ENCODE measurements at places on chromosomes 6 and 20.

DNA sequence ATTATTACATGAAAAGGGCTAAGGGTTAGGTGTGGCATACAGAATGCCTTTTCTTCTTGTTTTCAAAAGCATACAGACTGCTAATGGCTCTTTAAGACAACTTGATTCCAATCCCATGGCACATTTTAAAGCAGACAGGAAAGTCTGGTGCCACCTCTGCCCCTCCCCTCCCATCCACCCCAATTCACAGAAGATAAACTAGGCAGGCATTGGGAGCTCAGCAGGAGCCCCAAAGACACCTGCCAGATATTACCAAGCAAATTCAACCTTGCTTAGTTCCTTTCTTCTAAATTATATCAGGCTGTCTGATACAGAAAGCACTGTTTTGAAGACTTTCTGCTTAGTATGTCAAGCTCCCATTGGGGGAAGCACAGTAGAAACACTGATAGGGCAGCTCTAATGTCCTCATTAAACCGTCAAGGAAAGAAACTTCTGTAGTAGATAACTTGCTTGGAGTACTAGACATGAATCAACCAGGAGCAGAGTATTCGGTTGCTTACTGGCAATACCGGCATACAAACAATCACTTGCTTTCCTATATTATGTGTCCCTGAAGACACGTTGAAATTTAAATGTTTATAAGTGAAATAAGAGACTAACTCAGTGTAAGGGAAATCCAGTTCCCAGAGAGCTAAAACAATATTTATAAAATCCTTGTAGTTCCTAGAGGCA lies 13.0 kb downstream of the SESN1 start:
- DNase-seq: no peak
- H3K4me1 ChIP-seq: no peaks in the 10 kb centered on the region
- H3K27me3 ChIP-seq: no peaks in the 10 kb centered on the region
- no peaks in the 10 kb centered on the region for H3K36me3 ChIP-seq
- no peak overlapping the region for H3K27ac ChIP-seq

DNA sequence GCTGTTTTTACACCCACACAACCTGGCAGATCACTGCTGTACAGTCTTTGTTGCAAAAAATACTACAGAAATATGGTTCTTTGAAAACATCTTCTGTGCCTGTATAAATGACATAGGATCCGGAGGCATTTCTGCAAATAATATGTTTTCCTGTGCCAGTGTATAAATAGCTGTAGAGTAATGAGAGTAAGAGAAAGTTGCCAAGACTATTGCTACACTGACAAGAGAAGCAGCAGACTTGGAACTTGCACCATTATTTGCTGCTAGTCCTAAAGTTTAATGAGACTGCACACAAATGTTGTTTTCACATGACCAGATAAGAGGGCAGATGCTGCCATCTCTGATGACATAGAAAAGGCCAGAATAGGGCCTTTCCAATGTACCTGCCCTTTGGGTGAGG lies 50.0 kb upstream of the DTNBP1 start:
- no peak overlapping the region for H3K27ac ChIP-seq
- H3K27me3 ChIP-seq: peaks cover 5% of the 10 kb centered on the region
- H3K4me3 ChIP-seq: no peak overlapping the region
- DNase-seq: no peak

- no peak overlapping the region for H3K27ac ChIP-seq
- H3K4me1 ChIP-seq: no peaks in the 10 kb centered on the region
- no peaks in the 10 kb centered on the region for H3K36me3 ChIP-seq
- no peak overlapping the region for H3K4me3 ChIP-seq
- no peaks in the 10 kb centered on the region for H3K27me3 ChIP-seq
These were observed 68.9 kb downstream of the ZNF217 start for GRCh38 chr20:53524589-53525312.

DNA sequence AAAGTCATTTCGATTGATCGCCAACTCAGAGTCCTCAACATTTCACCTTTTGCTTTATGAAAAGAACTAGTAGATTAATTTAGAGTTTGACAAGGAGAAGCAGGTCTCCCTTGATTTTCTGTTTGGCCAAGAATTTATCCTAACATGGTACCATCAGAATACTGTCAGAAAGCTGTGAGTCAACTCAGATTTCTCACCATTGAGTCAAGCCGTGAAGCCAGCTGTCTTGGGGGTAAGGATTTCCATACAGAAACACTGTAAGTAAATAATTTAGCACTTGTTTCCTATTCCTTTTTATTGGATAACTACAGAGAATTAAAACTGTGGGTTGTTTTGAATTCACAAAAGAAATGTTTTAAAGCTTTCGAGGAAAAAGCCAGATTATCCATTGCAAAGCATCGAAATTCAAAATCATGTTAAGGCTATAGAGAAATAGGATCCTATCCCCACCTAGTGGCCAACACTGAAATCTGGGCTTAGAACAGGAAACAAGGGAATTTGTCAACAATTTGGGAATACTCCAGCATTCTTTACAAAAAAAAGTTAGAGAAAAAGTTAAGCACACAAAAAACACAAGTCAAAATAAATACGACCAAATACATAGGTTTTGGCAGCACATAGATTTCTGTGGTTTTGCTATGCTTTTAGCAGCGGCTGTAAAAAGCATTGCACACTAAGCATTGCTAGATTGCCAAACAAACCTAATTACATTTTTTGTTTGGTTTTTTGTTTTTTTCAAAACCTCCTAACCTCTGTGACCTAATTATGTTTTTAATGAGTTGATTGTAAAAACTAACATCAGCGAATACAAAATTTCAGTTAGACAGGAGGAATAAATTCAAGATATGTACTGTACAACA lies 44.2 kb downstream of the COL11A2 start:
- H3K36me3 ChIP-seq: no peaks in the 10 kb centered on the region
- H3K4me3 ChIP-seq: no peak overlapping the region
- H3K27ac ChIP-seq: no peak overlapping the region
- no peaks in the 10 kb centered on the region for H3K4me1 ChIP-seq
- peaks cover 20% of the 10 kb centered on the region for H3K27me3 ChIP-seq
- DNase-seq: no peak

DNA sequence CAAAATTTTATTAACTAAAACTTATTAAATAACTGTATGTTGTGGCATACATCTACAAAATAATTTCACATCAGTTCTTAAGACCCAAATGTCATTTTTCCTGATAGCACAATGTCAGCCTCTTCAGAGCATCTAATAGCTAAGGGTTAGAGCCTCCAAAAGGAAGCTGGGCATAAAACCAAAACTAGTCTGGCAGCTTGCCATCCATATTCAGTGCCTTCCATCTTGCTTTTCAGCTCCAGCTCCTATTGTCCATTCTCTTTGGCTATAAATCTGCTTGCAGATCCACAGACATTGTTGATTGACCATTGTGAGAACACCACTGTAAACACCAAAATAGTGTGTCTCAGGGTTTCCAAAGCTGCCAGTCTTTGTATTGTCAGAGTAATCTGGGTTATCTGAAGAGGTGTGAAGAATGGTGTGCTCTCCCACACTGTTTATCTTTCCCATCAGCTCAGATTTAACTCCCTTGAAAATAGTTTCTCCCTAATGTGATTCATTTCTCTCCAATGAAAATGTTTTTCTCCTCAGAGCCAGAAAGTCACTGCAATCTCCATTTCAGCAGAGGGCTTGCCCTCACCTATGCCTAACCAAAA lies 154.8 kb upstream of the KCNQ5 start:
- DNase-seq: no peak
- H3K4me3 ChIP-seq: no peak overlapping the region
- no peak overlapping the region for H3K27ac ChIP-seq
- H3K4me1 ChIP-seq: peaks cover 1% of the 10 kb centered on the region
- no peaks in the 10 kb centered on the region for H3K36me3 ChIP-seq

- H3K4me1 ChIP-seq: peaks cover 16% of the 10 kb centered on the region
- no peak overlapping the region for H3K4me3 ChIP-seq
- H3K27ac ChIP-seq: no peak overlapping the region
- H3K36me3 ChIP-seq: no peaks in the 10 kb centered on the region
- H3K27me3 ChIP-seq: peaks cover 54% of the 10 kb centered on the region
- DNase-seq: no peak
These were observed 9.7 kb upstream of the GCNT2 start for GRCh38 chr6:10511477-10511876.

GRCh38 chr6:135281227-135281626 lies 100.1 kb downstream of the MYB start:
- no peak overlapping the region for H3K27ac ChIP-seq
- no peaks in the 10 kb centered on the region for H3K4me1 ChIP-seq
- H3K4me3 ChIP-seq: no peak overlapping the region

- no peaks in the 10 kb centered on the region for H3K27me3 ChIP-seq
- no peaks in the 10 kb centered on the region for H3K4me1 ChIP-seq
- peaks cover 2% of the 10 kb centered on the region for H3K36me3 ChIP-seq
- H3K27ac ChIP-seq: no peak overlapping the region
- no peak for DNase-seq
These were observed 122.6 kb downstream of the OPRM1 start for GRCh38 chr6:154161689-154162088.

DNA sequence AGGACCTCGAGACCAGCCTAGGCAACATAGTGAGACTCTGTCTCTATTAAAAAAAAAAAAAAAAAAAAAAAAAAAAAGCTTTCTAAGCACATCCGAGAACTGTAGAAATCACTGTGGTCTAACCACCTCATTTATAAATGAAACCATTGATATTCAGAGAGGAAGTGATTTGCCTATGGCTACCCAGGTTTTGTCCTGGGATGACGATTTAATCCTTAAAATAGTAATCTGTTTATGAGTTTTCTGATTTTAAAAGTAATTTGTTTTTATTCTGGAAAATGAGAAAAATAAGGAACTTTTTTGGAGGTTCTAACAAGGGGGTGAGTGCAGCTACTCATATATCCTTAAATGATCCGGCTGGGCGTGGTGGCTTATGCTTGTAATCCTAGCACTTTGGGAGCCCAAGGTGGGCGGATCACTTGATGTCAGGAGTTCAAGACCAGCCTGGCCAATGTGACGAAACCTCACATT lies 6.5 kb upstream of the BTN3A2 start:
- H3K27ac ChIP-seq: no peak overlapping the region
- no peaks in the 10 kb centered on the region for H3K27me3 ChIP-seq
- no peak for DNase-seq
- H3K4me1 ChIP-seq: peaks cover 2% of the 10 kb centered on the region
- H3K36me3 ChIP-seq: no peaks in the 10 kb centered on the region

- H3K27ac ChIP-seq: peak overlapping the region; percentile 92
- H3K27me3 ChIP-seq: no peaks in the 10 kb centered on the region
- H3K4me3 ChIP-seq: no peak overlapping the region
These were observed 29.8 kb downstream of the SYNJ2 start for GRCh38 chr6:158011478-158011920.

- no peak overlapping the region for H3K27ac ChIP-seq
- H3K4me1 ChIP-seq: peaks cover 6% of the 10 kb centered on the region
- DNase-seq: no peak
- no peaks in the 10 kb centered on the region for H3K36me3 ChIP-seq
- H3K27me3 ChIP-seq: no peaks in the 10 kb centered on the region
These were observed 9.3 kb upstream of the CALHM6 start for GRCh38 chr6:116451916-116452315.

- H3K27me3 ChIP-seq: peaks cover 28% of the 10 kb centered on the region
- H3K27ac ChIP-seq: no peak overlapping the region
- H3K4me1 ChIP-seq: peaks cover 17% of the 10 kb centered on the region
- DNase-seq: no peak
These were observed 109.8 kb downstream of the ZDHHC14 start for GRCh38 chr6:157490611-157491269.

DNA sequence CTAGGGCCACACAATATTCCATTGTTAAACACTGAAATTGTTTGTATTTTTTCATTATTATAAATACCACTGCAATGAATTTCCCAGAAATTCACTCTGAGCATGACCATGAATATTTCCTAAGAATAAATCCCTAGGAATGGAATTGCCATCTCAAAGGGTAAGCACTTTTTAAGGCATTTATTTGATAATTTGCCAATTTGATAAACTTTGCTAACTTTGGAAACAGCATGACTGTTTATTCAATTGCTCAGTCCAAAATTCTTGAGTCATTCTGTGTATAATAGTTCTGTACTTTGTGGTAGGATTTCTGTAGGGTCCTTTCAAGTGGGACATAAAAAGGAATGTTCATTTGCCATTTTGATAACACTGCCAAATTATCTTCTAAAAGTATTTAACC lies 44.2 kb upstream of the TOX2 start:
- H3K4me3 ChIP-seq: no peak overlapping the region
- H3K27me3 ChIP-seq: peaks cover 9% of the 10 kb centered on the region
- no peak for DNase-seq
- no peak overlapping the region for H3K27ac ChIP-seq
- H3K4me1 ChIP-seq: no peaks in the 10 kb centered on the region

DNA sequence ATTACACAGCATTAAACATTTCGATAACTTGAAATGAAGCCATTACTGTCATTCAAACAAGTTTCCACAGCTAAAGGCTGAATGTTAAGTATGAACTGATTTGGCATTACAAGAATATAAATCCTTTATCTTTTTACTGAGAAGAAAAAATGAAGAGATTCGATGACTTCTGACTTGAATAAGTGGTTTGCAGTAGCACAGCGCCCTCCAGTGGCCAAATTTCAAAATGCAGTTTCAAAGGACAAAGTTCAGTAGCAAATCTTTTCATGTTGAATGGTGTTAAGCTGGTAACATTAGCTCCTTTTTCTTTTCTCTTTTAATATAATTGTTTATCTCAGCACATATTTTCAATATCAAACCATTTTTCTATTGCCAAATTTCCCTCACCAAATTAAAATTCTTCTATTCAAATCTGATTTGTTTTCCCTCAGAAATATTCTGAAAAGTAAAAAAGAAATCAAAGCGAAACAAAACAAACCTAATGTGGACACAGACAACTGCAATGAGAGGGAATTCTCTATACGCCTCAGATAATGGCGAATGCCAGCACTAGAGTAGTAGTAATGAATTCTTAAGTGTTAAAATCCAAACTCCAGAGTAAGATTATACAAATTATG lies 145.7 kb downstream of the BTBD9 start:
- no peaks in the 10 kb centered on the region for H3K27me3 ChIP-seq
- no peak overlapping the region for H3K4me3 ChIP-seq
- peak overlapping the region; percentile 48 for H3K27ac ChIP-seq
- DNase-seq: peak; percentile 72

GRCh38 chr20:50496773-50497385 lies 13.3 kb upstream of the PTPN1 start:
- H3K4me1 ChIP-seq: no peaks in the 10 kb centered on the region
- H3K27ac ChIP-seq: no peak overlapping the region
- H3K36me3 ChIP-seq: no peaks in the 10 kb centered on the region
- no peak overlapping the region for H3K4me3 ChIP-seq
- DNase-seq: no peak

- no peaks in the 10 kb centered on the region for H3K36me3 ChIP-seq
- H3K4me3 ChIP-seq: no peak overlapping the region
- DNase-seq: no peak
- no peaks in the 10 kb centered on the region for H3K4me1 ChIP-seq
- H3K27ac ChIP-seq: no peak overlapping the region
These were observed 377.4 kb downstream of the CD109 start for GRCh38 chr6:74073429-74073828.

DNA sequence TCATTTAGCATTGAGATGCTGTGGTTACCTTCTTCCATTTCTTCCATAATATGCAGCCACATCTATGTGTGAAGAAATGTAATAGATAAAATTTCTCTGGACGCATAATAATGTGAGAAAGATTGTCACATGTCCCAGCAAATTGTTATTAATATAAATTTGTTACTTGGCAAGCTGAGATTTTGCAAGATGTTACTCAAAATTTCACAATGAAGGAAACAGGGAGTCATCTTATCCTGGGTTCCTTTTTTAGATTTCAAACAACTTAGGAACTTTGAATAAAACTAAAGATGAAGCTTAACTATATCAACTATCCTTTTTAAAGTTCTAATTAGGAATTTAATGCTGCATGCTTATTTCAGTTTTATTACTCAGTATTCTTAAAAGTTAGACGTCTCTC lies 3.6 kb downstream of the ESR1 start:
- DNase-seq: no peak
- H3K27me3 ChIP-seq: peaks cover 86% of the 10 kb centered on the region
- H3K27ac ChIP-seq: no peak overlapping the region
- peaks cover 7% of the 10 kb centered on the region for H3K4me1 ChIP-seq

GRCh38 chr6:1839361-1839760 lies 229.6 kb downstream of the FOXC1 start:
- H3K27ac ChIP-seq: peak overlapping the region; percentile 39
- peaks cover 10% of the 10 kb centered on the region for H3K4me1 ChIP-seq
- H3K27me3 ChIP-seq: peaks cover 26% of the 10 kb centered on the region
- no peak overlapping the region for H3K4me3 ChIP-seq

Data from progenitor cell of endocrine pancreas (in vitro differentiated cells).